Stimulated activated naive CD8-positive, alpha-beta T cell treated with anti-CD3 and anti-CD28 coated beads, Interleukin-15, Interleukin-2, amounts not matched to agents 100 U/mL and 50 U/mL, for 24 hours (primary cell): ENCODE measurements at places on chromosomes 7 and 10.

DNA sequence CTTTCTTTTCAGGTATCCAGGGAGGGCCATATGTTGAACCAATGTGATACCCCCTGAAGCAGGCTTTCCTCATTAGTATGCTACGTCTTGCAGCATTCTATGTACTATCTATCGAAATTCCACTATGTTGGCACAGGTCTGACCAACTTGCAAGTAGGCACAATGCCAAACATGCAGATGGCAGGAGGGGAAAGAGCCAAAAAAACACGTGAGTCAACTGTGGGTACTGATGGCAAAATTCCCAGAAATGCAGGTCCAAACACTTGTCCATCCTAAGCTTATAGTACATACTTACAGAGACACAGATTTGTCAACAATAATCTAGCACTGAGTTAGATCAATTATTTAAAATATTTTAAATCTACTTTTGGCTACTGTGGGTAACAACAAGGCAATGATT lies 394.9 kb downstream of the DGKB start:
- DNase-seq, result no peak

- DNase-seq, result no peak
Measured at GRCh38 chr7:110386913-110387312, 704.0 kb upstream of the LRRN3 start.

DNA sequence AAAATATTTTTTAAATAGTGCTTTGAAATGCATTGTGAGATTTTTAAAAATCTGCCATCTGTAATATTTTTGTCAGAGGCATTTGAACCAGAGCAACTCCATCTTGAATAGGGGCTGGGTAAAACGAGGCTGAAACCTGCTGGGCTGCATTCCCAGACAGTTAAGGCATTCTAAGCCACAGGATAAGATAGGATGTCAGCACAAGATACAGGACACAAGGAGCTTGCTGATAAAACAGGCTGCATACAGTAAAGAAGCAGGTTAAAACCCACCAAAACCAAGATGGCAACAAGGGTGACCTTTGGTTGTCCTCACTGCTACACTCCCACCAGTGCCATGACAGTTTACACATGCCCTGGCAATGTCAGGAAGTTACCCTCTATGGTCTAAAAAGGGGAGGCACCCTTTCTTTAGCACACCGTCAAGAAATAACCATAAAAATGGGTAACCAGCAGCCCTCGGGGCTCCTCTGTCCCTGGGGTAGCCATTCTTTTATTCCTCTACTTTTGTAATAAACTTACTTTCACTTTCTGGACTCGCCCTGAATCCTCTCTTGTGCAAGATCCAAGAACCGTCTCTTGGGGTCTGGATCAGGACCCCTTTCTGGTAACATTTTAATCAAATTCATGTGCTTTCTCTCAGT lies 273.7 kb downstream of the SEMA3D start:
- no peak for DNase-seq

- DNase-seq, result no peak
Measured at GRCh38 chr7:32447218-32447617, 43.0 kb downstream of the LSM5 start.

DNA sequence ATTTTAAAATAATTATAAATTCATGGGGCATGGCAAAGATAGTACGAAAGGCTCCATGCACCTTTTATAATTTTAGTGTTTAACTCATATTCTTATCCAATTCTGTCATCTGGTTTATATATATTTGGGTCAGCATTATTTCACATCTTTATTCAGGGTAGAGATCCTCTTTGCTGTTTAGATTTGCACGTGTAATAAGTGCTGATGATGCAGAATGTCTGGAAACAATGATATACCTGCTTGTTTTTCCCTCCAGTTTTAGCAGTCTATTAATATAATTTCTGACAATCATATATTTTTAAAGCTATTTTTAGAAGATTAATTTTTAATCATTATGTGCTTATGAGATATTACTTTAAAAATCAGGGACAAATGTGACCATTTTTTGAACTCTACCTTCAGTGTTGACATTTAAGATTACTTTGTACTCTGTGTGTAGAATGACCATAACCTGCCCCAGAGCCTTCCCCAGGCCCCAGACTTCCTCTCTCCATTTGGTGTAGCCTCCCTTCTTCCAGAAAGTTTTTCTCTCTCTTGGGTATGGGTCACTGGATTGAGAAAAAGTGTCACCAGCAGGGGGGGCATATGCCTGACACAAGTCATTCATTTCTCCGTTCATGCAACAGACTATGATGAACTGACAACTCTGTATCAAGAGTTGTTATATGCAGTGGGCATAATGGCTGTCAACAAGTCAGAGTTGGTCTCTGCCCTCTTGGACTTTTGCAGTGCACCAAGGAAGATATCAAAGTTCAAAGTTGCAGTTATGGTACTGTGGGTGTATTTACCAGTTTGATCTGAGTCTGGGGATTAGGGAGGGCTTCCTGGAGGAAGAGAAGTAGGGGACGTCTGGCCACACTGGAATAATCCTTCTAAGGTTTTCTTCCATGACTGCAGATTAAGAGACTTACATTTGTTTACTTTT lies 192.6 kb upstream of the CCDC6 start:
- DNase-seq, result no peak

DNA sequence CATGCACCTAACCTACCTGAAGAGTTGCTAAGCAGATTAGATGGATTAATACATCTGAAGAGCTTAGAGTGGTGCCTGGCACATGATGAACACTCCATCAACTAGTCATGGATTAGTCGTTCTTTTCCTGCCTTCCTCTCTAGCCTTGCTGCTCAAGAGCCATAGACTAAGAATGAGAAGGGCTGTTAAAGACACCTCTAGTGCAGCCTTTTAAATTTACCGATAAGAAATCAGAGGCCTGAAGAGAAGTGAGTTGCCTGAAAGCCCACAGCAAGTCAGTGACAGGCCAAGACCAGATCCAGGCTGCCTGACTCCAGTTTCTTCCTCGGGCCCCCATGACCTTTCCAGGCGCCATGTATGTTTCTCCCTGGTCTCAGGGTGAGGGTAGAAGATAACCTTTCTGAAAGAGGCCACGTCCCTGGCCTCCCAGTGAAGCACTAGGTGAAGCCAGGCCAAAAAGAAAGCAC lies 6.5 kb downstream of the TSPAN15 start:
- DNase-seq, result no peak

DNA sequence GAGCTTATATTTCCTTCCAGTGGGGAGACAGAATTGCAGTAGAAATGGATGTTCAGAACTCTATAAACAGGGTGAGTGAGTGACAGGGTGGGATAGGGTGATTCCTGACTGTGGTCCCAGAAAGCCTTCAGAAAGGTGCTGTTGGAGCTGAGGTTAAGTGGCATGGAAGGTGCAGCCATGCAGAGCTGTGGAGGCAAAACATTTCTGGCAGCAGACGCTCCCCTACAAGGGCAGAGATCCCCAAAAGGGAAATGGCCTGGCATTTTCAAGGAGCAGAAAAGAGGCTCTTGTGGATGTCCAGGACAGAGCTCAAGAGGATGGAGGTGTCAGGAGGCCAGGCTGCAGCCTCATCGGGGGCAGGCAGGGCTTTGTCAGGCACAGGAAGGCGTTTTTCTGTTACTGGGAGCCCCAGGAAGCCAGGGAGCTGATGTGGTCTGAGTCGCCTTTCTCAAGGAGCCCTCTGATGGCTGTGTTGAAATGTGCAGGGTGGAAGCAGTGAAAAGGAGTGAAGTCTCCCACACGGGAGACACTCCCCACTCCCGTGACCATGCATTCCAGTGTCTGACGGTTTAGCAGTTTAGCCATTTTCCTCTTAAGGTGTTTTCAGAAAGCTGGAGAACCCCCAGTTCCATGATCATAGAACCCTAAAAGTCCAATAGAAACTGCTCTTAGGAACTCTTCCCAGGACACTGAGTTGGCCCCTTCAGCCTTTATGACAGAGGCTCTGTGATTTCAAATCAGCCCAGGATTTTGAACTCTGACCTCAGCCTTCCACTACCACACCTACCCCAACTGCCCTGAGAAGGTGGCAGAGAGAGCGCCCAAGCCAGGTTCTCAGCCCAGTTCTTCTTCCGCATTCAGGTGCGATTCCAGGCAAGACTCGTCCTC lies 96.2 kb downstream of the C10orf105 start:
- no peak for DNase-seq

- DNase-seq, result no peak
Measured at GRCh38 chr7:114941692-114942091, 19.8 kb downstream of the MDFIC start.
